ENCODE measurements at places on chromosomes 2 and 18.

DNA sequence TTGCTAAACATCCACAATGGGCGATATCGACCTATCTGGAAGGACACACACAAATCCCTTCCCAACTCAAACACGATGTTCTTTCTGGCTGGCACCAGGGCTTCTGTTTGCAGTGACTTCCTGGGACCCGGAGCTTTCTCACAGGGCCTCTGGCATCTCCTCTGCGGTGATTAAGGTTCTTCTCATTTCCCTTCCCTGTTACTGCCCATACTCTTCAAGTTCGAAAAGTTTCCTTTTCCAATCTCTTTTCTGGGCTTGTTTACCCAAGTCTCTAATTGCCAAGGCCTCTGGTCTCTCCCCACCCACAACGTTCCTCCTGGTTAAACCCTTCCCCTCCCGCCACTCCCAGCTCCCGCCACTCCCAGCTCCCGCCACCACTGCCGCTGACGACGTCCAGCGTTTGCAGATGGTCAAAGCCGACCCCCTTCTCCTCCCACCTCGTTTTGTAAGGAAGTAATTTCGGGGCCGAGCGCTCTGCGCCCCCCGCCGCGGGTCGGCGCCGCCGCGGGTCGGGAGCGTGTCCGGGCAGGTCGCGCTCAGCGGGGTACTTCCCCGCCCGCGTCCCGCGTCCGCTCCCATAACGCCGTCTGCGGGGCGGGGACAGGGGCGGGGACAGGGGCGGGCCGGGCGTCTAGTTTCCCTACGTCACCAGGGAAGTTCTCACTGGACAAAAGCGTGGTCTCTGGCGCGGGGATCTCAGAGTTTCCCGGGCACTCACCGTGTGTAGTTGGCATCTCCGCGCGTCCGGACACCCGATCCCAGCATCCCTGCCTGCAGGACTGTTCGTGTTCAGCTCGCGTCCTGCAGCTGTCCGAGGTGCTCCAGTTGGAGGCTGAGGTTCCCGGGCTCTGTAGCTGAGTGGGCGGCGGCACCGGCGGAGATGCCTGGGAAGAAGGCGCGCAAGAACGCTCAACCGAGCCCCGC is at the start of gene PMAIP1:
PMAIP1 (plus strand) TSS at position 699 of the 924 bp plus-strand sequence; CDS start at position 881, 182 bp downstream.
- DNase-seq, result peak; percentile 64

DNA sequence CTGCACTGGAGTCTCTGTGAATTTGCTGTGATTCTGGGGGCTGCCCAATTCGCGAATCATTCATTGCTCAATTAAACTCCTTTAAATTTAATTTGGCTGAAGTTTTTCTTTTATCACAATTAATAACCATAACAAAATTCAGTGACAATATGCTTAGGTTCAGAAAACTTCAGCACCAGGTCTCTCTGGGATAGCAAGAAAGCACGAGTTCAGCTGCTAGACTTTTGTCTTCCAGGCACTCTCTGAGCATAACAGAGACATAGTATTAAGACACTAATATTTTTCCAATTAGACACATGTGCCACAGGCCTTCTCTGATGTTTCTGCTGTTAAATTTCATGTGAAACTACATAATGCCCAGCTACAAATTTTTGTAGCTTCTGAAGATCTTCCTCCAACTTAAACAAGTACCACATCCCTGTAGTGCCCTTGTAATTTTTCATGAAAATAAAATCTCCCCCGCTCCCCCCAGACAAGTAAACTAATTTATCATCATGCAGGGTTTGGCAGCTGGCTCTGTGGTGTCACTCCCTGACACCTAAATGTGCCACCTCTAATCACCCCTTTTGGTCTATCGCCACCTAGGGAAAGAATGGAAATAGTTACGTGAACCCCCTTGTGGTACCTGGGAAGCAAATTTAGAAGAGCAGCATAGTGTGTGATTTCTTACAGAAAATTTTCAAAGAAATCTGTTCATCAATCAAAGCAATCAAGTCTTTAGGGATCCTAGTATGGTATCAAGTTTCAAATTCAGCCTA is 94.1 kb downstream of the CSRNP3 start:
- DNase-seq, result peak; percentile 17

GRCh38 chr2:217942731-217943335 is 60.0 kb downstream of the TNS1 start:
- no peak for DNase-seq

DNA sequence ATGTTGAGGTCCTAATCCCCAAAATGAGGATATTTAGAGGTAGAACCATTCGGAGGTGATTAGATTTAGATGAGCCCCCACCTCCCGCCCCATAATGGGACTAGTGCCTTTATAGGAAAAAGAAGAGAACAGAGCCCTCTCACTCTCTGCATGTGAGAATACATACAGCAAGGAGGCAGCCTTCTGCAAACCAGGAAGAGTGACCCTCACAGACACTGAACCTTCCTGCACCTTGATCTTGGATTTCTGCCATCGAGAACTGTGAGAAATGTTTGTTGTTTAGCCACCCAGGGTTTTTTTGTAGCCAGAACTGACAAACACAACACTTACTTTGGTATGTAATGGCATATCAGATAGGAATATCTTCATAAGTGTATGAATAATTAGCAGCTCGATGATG is 83.7 kb downstream of the XIRP2 start:
- no peak for DNase-seq

DNA sequence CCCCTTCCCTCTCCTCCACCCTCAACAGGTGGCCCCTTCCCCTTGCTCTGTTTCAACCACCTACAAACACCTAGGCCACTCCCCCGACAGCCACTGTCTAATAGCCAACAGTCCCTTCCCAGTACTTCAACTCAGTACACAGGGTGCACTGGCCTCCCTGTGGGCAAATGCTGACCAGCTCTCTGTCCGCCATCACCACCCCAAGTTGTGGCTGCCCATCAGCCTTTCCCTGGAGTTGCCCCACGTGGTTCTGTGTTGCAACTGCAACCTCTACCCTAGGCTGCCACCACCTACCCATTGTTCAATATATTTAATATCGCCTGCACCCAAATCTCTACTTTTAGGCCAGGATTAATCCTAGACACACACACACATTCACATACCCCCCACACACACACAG is 173.5 kb downstream of the MREG start:
- DNase-seq, result no peak

GRCh38 chr18:56067214-56067894 is 479.4 kb upstream of the TCF4 start:
- no peak for DNase-seq

DNA sequence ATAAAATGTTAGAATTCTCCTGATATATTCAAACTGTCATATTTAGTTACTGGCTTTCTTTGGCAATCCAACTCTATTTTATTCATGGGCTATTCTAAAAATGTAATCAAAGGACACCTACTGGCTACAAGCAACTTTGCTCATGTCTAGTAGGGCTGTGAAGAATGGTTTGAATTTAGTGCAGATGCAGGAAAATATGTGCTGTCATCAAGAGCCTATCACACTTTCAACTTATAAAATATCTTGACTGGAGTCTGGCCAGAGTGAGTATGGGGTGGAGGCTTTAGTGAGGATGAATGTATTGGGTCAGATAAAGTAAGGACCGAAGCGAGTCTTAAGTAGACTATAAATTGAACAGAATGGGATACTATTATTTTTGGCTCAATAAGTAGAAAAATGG is 343.4 kb upstream of the SPRED2 start:
- no peak for DNase-seq

GRCh38 chr2:207694811-207695281 is 16.6 kb upstream of the CCNYL1 start:
- DNase-seq, result no peak

DNA sequence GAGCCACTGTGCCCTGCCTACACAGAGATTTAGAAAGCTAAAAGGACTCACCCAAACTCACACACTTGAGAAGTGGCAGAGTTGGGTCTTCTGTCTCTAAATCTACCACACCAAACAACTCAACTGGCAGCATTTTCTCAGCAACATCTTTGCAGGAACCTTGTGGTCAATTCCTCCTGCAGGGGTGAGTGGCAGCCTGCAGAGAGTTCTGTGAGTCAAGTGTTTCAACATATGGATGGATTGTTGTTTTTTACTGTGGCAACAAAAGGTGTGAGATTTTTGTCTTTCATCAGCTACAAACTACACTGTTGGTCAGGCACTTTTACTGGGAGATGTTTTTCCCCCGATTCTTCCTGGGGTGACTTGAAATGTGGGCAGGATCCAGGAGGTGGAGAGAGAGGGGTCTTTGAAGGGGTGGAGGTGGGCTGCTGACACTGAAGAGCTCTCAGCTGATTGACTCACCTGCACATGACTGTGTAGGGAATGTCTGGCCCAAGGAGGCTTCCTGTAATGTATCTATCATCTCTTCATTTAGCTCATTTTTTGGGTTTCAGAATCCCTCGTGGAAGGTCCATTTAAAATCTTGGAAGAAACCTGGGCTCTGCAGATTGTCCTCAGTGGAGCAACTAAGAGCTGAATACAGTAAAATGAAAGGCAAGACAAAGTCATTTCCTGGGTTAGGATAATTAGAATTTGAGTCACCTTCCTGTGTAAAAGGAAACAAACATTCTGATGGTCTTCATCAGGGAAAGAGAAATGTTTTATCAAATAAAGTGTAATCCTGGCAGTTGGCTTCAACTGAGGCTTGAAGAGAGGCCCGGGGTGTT is 98.6 kb downstream of the MSH2 start:
- DNase-seq, result peak; percentile 50

All from Jurkat, Clone E6-1 (cell line).